ENCODE measurements at places on chromosomes 4 and X. TPM values are rescaled to one million over a fixed set of nuclear protein-coding genes. Genes with fewer than 3 reads are reported as not detected.

DNA sequence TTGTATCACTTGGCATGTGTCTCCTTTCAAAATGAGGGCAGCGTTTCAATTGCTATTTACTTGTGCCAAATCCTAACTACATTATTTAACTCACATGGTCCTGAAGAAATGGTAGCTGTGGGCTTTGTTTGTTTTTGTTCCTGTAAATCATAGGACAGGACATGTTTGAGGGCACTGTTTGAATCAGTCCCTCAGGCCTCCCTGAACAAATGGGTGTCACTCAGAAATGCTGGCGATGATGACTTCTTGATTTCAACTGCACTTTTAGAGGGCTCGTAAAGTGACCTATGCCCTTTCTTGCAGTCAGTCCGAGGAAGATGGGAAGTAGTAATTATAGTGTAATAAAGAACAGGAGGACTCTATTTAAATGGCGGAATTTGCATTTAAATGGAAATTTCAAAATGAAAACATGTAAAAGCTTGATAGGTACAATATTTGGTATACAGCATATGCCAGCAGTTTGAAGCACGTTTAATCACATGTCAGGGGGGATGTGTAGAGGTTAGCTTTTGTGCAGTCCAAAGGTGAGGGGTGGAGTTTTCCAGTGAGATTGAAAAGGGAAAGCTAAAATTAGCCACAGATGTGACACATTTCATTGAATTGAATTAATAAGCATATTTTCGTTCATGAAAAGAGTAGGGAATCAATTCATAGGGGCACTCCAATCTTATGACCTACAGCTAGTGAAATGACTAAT lies 1958.7 kb upstream of the IGFBP7 start:
- no peaks in the 10 kb centered on the region for H3K4me1 ChIP-seq
- no peak overlapping the region for H3K27ac ChIP-seq
- no peak overlapping the region for H3K4me3 ChIP-seq
- H3K27me3 ChIP-seq: no peaks in the 10 kb centered on the region
- no peak for DNase-seq
- H3K36me3 ChIP-seq: no peaks in the 10 kb centered on the region

- no peak overlapping the region for H3K27ac ChIP-seq
- H3K27me3 ChIP-seq: peaks cover 4% of the 10 kb centered on the region
- no peaks in the 10 kb centered on the region for H3K36me3 ChIP-seq
- H3K4me1 ChIP-seq: no peaks in the 10 kb centered on the region
- H3K4me3 ChIP-seq: no peak overlapping the region
These were observed 84.6 kb upstream of the DHX15 start for GRCh38 chr4:24668956-24669355.

- no peak for DNase-seq
- H3K36me3 ChIP-seq: no peaks in the 10 kb centered on the region
- no peaks in the 10 kb centered on the region for H3K27me3 ChIP-seq
- no peak overlapping the region for H3K27ac ChIP-seq
- H3K4me1 ChIP-seq: no peaks in the 10 kb centered on the region
- H3K4me3 ChIP-seq: no peak overlapping the region
These were observed 9.4 kb upstream of the AP1S2 start for GRCh38 chrX:15864023-15864422.

DNA sequence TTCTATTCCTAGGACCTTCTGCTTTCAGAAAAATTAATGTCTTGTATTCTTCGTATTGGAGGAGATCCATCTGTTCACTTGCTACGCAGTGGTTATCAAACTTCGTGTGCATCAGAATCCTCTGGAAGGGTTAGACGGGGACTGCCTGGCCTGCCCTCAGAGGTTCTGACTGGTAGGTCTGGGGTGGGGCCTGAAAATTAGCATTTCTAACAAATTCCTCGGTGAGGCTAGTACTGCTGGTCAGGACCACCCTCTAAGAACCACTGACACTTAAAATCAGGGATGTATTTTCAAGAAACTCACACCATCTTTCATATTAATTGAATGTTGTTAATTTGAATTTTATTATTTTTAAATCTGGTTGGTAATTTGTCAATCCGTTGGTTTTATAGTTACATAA lies 63.0 kb downstream of the MAPK10 start:
- no peak overlapping the region for H3K4me3 ChIP-seq
- DNase-seq: no peak
- H3K27me3 ChIP-seq: peaks cover 4% of the 10 kb centered on the region
- H3K27ac ChIP-seq: no peak overlapping the region

Gene KDR
- total RNA-seq: 2.0 TPM

All from glutamatergic neuron (in vitro differentiated cells).